ENCODE measurements at places on chromosomes 12 and 14. TPM values are rescaled to one million over a fixed set of nuclear protein-coding genes. Genes with fewer than 3 reads are reported as not detected.

TAS2R50 gene
- total RNA-seq = not detected

MIP gene
- not detected for total RNA-seq

ERP27 gene
- 2.5 TPM for total RNA-seq

C14orf132 gene
- total RNA-seq = 3.2 TPM

XRCC3 gene
- 48.5 TPM for total RNA-seq

PIANP gene
- 0.44 TPM for total RNA-seq

TSHR gene
- not detected for total RNA-seq

OR6C2 gene
- not detected for total RNA-seq

KRT83 gene
- not detected for total RNA-seq

GSG1 gene
- total RNA-seq = not detected

KLRG1 gene
- 5.4 TPM for total RNA-seq

ZFHX2 gene
- total RNA-seq = 1.4 TPM

NR1H4 gene
- total RNA-seq = not detected

ACTR10 gene
- 47.0 TPM for total RNA-seq

RPGRIP1 gene
- not detected for total RNA-seq

SIX1 gene
- total RNA-seq = not detected

TMEM121 gene
- total RNA-seq = 9.7 TPM
